Stimulated activated naive B cell treated with anti-CD40 and anti-IgM and Interleukin-4, amounts not matched to agents 10 μg/mL and 1 μg/mL and 100 μg/mL, for 72 hours (primary cell): ENCODE measurements at places on chromosomes 2 and 18.

DNA sequence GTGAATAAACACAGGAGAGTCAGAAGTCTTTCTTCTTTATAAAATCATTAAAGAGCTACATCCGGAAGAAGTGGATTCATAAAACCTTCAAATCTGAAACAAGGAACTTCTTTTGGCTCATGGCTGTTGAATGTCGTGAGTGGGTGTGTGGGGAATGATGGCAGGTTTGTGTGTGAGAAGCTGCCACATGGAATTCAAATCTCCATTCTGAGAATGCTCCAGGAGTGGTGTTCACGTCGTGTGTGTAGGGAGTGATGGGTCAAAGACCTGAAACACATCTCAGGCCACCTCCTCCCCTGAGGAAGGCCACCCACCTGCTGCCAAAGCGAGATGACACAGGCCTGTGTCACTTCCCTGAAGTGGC lies 28.9 kb downstream of the FAM228A start:
- no peak for DNase-seq
- H3K4me1 ChIP-seq, result no peaks in the 10 kb centered on the region
- peaks cover 61% of the 10 kb centered on the region for H3K36me3 ChIP-seq
- no peaks in the 10 kb centered on the region for H3K27me3 ChIP-seq
- no peak overlapping the region for H3K27ac ChIP-seq

DNA sequence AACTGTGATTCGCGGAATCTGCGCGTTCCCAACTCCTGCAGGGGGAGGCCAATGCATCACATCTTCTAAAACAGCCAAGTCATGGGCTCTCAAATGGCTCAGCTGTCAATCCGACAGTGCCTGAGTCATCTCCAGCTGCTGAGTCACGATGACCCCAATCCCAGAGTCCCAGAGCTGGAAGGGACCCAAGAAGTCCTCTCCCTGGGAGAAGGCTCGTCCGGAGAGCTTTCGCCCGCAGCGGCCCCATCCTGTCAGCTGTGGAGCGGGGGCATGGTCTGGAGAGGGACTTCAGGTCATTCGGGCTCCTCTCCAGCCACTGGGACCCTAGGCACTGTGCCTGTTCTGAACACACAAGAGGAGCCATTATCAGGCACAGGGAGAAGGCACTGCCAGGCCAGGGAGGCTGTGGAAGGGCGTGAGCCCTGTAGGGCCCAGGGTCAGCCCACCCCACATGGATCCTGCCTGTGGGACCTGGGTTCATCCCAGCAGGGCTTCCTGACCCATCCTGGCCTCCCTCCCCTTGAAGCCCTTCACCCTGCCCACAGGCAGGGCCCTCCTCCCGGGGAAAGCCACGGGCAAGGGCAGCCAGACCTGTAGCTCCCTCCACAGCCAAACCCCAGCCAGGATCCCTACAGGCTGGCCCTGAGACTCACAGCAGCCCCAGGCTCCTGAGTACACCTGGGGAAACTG lies 47.6 kb upstream of the GPC1 start:
- peaks cover 14% of the 10 kb centered on the region for H3K27me3 ChIP-seq
- H3K4me1 ChIP-seq, result no peaks in the 10 kb centered on the region
- H3K4me3 ChIP-seq, result no peak overlapping the region
- no peak for DNase-seq

DNA sequence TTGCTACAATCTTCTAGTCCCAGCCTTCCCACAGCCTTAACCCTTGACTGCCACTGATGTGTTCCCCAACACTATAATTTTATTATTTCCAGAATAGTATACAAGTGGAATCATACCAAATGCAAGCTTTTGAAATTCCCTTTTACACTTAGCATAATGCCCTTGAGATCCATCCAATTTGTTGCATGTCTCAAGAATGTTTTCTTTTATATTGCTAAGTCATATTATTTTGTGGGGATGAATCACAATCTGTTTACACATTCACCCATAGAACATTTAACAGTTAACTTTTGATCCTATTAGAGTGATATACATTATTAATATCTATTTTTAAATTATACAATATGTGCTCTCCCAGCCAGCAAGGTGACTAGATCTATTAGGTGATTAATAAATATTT lies 74.3 kb upstream of the KYNU start:
- DNase-seq, result no peak
- no peaks in the 10 kb centered on the region for H3K36me3 ChIP-seq
- no peak overlapping the region for H3K27ac ChIP-seq
- no peak overlapping the region for H3K4me3 ChIP-seq
- H3K27me3 ChIP-seq, result no peaks in the 10 kb centered on the region

DNA sequence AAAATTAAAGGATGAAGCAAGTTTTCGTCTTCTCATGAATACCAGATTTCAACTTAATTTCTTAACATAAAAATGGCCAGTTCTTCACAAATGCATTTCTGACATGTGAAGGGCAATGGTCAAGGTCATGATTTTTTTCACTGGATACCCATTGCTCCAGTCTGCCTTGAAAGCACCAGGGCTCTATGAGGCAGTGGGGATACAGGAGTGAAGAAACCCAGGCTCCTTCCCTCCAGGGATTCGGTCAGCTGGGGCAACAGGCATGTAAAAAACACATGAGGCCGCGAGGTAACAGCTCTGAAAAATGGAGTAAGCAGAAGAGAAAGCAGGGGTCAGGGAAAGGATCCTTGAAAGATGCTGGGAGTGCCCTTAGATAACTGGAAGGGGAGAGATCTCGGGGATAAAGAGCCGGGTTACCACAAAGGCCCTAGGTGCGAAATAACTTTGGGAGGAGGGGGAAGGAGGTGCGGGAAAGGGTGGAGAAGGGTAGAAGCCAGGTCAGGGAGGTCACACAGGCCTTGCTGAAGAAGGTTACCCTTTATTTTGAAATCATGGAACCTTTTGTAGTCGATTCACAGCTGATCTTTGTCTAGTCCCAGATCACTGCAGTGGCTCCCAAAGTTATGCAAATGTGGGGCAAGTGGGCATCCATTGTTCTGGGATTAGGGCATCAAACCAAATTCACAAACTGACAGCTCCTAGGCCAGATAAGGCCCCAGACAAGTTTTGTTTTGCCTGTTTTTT lies 5.2 kb upstream of the SPRED2 start:
- peak overlapping the region; percentile 37 for H3K27ac ChIP-seq
- peaks cover 36% of the 10 kb centered on the region for H3K4me1 ChIP-seq
- H3K4me3 ChIP-seq, result no peak overlapping the region
- H3K27me3 ChIP-seq, result peaks cover 36% of the 10 kb centered on the region
- no peak for DNase-seq
- no peaks in the 10 kb centered on the region for H3K36me3 ChIP-seq

GRCh38 chr2:216012133-216012829 lies 1.1 kb downstream of the MREG start:
- peaks cover 36% of the 10 kb centered on the region for H3K36me3 ChIP-seq
- peaks cover 76% of the 10 kb centered on the region for H3K4me1 ChIP-seq
- peak overlapping the region; percentile 88 for H3K4me3 ChIP-seq
- H3K27ac ChIP-seq, result peak overlapping the region; percentile 94
- DNase-seq, result no peak

- H3K4me3 ChIP-seq, result no peak overlapping the region
- peaks cover 12% of the 10 kb centered on the region for H3K27me3 ChIP-seq
- H3K4me1 ChIP-seq, result no peaks in the 10 kb centered on the region
- DNase-seq, result no peak
- H3K36me3 ChIP-seq, result no peaks in the 10 kb centered on the region
- no peak overlapping the region for H3K27ac ChIP-seq
These were observed 16.6 kb downstream of the SERPINB13 start for GRCh38 chr18:63603772-63604171.

DNA sequence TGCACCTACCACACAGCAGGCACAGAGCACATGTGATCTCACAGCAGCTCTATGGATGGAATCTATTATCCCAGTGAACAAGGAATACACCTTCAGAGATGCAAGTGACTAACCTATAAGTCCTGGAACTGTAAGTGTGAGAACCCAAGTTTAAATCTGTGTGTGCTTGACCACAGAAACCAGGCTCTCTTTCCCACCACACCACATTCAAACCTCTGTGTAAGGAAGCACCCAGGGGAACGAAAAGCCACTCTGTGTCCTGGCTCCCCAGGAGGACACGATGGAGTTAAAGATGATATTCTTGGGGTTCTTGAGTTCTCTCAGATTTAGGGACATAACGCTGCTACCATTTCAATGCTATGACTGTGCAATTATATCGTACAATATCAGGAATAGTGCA lies 38.9 kb downstream of the TTR start:
- H3K4me1 ChIP-seq, result peaks cover 22% of the 10 kb centered on the region
- H3K36me3 ChIP-seq, result peaks cover 4% of the 10 kb centered on the region
- H3K27ac ChIP-seq, result no peak overlapping the region
- no peak for DNase-seq

GRCh38 chr2:115910270-115910669 lies 1467.8 kb downstream of the DPP10 start:
- H3K36me3 ChIP-seq, result no peaks in the 10 kb centered on the region
- H3K27ac ChIP-seq, result no peak overlapping the region
- no peak for DNase-seq
- H3K4me1 ChIP-seq, result no peaks in the 10 kb centered on the region
- H3K4me3 ChIP-seq, result no peak overlapping the region

DNA sequence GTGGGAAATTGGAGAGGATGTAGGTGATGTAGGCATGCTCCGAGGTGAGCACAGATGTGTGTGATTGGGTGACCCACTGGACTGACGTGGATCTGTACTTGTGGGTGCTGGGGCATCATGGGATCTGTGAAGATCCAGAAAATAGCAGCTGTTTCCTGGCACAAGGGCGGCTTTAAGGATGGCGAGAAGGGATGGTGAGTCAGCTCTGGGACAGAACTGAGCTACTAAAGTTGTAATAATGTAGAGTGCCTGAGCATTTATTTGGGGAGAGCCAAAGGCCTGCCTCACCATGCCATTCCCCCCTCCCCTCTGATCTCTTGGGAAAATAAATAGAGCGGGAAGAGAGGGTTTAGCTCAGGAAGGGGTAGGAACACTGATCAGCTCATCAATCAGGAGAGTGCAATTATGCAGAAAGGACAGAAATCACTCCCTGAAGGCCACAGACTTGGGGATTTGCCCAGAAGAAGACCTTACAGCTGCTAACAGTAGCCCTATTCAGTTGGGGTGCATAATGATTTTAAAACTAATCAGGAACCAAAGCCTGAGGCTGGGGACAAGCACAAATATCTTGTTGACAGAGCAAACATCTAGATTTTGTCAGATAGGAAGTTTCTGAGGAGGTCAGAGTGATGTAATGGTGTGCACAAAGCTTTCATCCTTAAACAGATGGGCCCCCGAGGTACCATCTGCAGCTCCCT lies 30.3 kb downstream of the TANC1 start:
- no peak overlapping the region for H3K4me3 ChIP-seq
- DNase-seq, result no peak
- no peaks in the 10 kb centered on the region for H3K4me1 ChIP-seq

- H3K36me3 ChIP-seq, result no peaks in the 10 kb centered on the region
- H3K4me1 ChIP-seq, result peaks cover 6% of the 10 kb centered on the region
- no peak overlapping the region for H3K27ac ChIP-seq
- no peak for DNase-seq
- H3K4me3 ChIP-seq, result no peak overlapping the region
These were observed 18.9 kb downstream of the GNLY start for GRCh38 chr2:85712849-85713612.
